M059J (cell line): ENCODE measurements at places on chromosomes 1 and 21.
A peak's percentile ranks its signal among the peaks of the same experiment; 100 is the strongest.

DNA sequence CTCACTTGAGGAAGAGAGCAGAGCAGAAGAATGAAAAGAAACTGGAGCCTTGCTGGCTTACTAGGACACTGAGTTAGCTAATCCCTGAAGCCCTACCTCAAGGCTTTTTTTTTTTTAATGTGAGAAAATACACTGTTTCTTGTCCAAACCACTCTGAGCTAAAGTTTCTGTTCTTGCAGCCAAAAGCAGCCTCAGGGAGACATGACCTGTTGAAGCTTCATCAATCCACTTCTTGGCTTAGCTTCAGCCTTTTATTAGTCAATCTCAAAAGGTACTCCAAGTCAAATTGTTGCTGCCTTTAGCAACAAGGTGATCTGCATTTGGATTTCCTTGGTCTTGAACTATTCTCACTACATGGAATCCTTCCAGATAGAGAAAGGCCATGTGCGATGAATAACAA, 33.7 kb downstream of the CCDC185 start:
- no peak for DNase-seq

- DNase-seq: peak; percentile 53
Measured at GRCh38 chr1:228374711-228375577, 31.7 kb downstream of the TRIM11 start.

- DNase-seq: no peak
Measured at GRCh38 chr1:10662824-10663677, 133.4 kb downstream of the CASZ1 start.

DNA sequence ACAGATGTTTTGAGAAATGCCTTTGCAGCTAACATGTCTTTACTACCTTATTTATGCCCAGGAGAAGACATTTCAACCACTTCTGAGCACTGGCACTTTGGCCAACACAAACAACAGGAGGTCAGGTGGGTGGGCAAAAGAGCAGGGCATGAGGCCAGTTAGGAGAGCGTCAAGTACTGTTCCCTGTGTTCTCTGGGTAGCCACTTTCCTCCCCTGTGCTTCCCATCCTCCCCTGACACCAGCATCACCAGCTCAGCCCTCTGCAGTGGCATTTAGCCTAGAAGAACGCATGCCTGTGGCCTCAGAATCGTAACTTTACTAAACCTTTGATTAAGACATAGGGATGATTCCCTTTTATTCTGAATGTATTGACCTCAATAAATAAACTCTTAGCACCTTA, 18.3 kb downstream of the BTG2 start:
- DNase-seq: no peak

- no peak for DNase-seq
Measured at GRCh38 chr1:58338081-58338480, 208.4 kb downstream of the OMA1 start.
